Activated CD4-positive, alpha-beta T cell treated with anti-CD3 and anti-CD28 coated beads, Interleukin-2, Interleukin-4, amounts not matched to agents 100 ng/mL and 50 ng/mL, durations not matched to agents 16 hours and 8 hours (primary cell): ENCODE measurements at places on chromosomes 6 and 20.
A peak's percentile ranks its signal among the peaks of the same experiment; 100 is the strongest.

GRCh38 chr6:43741829-43742228 lies 28.2 kb upstream of the VEGFA start:
- DNase-seq: no peak

GRCh38 chr20:63177785-63178445 lies 38.0 kb downstream of the YTHDF1 start:
- no peak for DNase-seq

DNA sequence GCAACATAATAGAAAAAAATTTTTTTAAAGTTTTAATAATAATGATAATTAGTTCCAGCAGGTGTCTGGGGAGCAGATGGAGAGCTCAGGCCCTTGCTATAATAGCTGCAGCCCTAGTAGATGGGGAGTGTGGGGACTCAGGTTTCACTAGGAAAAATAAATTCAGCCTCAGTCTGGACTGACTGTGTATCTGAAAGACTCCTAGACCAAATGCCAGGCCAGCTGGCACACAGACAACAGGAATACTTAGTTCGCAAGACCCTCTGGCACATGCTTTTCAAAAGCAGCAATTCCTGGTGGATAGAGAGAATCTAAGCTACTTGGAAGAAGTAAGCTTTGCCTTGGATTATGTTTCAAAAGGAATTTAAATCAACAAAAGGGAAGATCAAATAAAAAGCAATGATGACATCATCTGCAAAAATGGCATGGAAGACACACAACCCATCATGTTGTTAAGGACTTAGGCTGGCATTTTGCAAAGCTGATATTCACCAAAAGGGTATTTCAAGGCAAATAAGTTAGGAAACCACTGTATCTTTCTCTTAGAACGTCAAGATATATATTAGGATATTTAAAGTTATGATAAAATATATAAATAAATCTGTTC lies 107.8 kb downstream of the RNGTT start:
- DNase-seq: no peak

DNA sequence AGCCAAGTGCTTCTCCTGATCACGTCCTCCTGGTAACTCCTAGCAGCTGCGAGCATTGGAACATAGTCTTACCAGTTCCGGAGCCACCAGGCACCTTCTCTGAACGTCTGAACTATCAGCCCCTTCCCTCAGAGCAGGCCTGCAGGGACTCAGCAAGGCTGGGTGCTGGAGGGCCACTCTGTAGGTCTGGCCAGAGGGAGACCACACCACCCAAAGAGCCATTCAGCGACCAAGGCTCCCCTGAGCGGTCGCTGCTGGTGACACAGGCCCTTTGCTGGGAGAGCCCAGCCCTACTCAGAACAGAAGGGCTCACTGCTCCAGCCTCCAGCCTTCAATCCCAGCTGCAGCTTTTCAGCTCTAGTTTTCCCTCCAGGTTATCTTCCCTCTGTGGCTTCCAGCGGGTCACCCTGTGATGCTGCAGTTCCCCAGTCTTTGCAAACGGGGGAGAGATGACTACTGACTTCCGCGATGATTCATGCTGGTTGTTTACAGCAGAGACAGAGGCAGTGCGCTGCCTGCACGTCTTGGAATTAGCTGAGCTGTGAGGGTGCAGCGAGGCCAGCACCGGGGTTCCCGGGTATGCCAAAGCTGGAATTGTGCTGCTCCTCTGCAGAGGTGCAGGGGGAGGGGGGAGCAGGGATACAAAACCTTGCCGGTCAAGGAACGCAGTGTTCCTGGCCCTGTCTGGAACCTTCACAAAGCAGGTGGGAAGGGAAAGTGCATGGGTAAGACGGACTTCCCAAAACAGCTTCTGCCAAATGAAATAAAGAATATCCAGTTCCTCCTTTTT lies 161.4 kb downstream of the LY86 start:
- peak; percentile 76 for DNase-seq

DNA sequence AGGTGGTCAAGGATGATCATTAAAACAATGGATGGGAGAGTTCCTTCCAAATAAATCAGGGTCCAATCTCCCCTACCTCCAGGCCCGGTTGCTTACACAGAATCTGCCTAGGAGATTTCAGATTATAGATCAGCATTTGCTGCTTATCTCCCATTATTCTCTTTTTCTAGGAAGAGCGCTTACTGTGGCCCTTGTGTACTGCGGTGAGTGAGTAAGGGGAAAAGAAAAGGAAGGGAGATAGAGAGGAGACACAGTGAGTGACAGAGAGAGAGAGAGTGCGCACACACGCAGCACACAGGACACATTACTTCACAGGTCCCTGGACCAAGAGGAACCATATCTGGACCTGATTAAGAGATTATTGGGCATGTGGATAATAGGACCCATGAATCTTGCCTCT lies 6.2 kb downstream of the LATS1 start:
- DNase-seq: no peak

GRCh38 chr6:123802697-123803503 lies 765 bp upstream of the NKAIN2 start:
- peak; percentile 76 for DNase-seq

DNA sequence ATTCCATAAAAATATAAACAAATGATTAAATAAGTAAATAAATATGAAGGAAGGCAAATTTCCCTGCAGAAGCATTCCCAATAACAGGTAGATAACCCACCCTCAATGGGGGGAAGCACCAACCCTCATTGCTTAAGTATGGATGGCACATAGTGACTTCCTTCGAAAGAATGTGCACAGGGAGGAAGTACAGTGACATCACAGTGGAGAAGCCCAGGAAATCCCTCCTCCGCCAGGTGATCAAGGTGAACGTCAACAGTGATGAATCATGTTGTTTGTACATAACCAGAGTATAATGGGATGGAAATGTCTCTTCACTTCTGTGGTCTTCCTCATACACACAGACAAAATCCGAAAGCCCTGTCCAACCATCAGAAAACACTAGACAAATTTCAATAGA lies 267.9 kb downstream of the THBS2 start:
- no peak for DNase-seq

DNA sequence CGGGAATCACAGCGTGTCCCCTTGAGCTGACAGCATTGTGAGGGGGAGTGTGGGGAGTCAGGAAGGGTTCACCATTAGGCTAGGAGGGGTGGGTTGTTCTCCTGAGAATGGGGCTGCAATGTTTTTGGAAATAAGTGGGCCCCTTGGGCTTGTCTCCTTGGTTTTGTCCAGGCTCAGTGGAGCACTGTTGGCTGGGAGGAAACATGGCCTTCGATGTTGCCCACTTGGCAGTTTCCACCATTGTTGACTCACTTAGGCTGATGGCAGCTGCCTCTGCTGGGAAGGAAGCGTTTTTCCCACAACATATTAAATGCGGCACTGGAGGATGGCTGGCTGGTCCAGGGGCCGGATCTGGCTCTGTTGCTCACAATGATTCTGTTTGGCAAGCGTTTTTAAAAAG lies 512.1 kb downstream of the QKI start:
- DNase-seq: no peak

GRCh38 chr6:137495703-137496336 lies 1.6 kb upstream of the OLIG3 start:
- DNase-seq: no peak

DNA sequence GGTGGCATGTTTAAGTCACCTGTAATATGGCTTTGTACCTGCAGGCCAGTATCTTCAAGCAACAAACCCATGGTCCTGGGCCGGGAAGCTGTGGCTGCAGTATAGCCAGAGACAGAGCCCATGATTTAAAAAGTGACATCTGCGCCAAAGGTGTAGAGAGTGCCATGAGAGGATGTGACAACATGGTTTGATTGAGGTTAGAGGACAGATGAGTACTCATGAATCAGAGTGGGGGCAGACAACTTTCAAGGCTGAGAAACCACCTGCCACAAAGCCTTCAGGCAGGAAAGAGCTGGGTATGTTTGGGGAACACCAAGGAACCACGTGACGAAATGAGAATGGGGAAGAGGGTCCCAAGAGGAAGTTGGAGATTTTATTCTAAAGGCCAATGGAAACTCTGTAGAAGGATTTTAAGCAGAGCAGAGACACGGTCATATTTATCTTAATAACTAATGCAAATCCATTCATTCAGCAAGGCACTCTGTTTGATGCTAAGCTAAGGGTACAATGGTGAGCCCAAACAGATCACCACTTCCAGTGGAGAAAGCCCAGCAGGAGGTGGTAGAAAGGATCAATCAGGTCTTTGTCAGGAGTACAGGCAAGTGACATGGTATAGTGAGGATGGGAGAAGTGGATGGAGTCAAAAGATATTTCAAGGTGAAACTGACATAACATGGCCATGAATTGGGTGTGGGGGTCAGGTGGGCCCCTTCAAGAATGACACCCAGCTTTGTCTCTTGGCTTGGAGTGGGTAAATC lies 3.4 kb upstream of the MICAL1 start:
- DNase-seq: peak; percentile 70

DNA sequence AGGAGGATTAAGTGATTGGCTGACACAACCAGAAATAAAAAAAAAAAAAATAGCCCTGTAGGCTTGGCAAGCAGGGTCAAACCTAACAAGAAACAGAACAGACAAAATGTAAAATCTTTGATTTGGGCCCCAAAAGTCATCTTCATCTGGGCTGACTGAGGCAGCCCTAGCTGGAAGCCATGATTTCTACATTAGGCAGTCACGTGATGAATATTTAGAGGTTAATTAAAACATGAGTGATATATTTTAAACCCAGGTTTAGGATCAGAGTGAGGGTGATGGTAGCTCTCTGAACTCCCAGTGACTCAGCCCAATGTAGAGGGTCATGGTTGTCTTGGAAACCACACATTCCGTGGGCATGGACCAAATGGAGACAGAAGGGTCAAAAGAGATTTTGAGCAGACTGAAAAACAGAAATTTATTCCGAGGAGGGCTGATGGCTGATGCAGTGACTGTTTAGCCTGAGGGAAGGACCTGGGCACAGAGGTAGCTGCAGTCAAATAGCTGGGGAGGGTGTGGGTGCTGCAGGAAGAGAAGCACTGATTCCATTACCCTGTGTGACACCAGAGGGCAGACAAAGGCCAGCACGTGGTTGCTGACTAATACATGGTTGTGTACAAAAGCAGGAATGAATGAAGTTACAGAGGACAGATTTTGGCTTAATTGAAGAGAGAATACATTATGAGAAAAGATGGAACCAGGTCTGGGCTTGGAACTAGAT lies 573.1 kb upstream of the CHD6 start:
- no peak for DNase-seq

GRCh38 chr20:60097285-60097684 lies 139.1 kb downstream of the CDH26 start:
- no peak for DNase-seq

DNA sequence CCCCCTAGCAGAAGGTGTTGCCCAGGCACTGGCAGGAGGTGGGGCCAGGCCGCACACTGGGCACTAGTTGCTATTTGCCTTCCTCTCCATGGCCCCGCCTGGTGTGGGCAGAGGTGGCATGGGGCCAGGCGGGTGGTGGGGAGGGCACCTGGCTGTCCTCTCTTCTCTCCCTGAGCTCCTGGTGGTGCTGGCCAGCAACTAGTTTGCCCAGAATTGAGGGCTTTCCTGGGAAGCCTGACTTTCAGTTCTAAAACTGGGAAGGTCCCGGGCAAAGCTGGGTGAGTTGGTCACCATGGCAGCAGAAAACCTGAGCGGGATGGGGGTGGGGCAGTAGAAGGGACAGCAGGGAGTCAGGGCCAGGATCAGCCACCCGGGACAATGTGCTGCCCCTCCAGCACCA lies 48.2 kb downstream of the RBM38 start:
- DNase-seq: no peak

DNA sequence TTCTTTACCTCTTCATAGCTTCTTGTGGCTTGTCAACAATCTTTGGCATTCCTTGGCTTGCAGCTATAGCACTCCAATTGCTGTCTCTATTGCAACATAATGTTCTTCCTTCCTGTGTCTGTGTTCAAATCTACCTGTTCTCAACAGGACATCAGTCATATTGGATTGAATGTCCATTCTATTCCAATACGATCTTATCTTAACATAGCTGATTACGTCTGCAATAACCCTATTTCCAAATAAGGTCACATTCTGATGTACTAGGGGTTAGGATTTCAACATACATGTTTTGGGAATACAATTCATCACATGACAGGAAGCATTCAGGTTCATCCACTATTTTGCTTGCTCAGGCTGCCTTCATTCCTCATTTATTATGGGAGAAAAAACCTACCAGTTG lies 684.4 kb upstream of the CITED2 start:
- no peak for DNase-seq

DNA sequence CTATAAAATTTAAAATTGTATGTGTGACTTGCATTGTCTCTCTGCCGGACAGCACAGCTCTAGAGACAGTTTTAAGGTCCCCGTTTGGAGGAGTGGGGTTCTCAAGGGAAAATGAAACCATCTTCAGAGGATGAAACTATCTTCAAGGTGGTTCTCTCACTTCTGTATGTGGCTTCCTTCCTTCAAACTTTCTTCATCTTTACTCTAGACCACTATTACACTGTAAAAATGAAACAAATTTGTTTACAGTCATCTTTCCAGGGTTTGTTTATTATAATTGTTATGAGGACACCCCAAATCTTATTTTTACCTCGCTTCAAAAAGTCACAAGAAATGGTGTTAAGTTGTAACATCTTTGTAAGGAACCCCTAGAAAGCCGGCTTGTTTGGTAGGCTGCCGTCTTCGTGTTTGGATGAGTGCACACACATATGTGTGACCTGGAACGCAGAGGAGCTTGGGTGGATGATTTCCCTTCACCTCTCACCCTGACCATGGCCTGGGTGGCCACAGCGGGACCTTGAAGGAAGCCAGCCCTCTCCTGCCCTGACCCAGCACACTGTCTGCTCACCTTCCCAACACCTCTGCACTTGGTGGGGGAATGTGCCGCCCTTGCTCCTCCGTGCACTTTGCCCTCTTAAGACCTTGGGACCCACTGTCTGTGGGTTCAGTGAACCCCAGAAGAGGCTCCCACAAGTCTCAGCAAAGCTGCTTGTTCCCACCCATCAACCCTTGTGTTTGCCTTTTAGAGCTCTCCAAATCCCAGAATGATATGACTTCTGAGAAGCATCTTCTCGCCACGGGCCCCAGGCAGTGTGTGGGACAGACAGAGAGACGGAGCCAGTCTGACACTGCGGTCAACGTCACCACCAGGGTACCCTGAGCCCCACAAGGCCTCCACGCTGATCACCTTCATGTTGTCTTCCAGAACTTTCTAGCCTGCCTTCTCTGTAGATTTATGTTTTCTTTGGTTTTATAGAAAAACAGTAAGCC lies 67.8 kb downstream of the SYTL3 start:
- peak; percentile 37 for DNase-seq

DNA sequence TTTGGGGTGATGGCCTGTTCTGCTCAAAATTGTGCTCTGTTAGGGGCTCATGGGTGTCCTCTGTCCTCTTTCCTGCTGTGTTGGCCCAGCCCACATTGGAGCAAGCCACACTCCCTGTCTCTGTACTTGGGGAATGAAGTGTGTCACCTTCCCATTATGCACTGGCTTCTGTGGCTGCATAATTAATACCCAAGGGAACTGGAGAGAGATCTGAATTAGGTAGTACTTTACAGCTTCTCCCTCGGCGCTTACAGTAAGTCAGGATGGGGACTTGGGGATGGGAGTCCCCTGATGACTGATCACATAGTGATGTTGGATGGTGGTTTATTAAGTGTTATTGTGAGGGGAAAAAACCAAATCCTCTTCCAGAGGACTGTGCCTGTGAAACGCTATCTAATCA lies 116.6 kb downstream of the FOXO3 start:
- no peak for DNase-seq

- no peak for DNase-seq
Observed at GRCh38 chr6:21024616-21025015, 490.4 kb downstream of the CDKAL1 start.

GRCh38 chr6:854406-855118 lies 161.6 kb upstream of the EXOC2 start:
- no peak for DNase-seq

- DNase-seq: no peak
Observed at GRCh38 chr20:9021699-9022098, 47.2 kb upstream of the PLCB4 start.
